Activated CD4-positive, alpha-beta T cell treated with anti-CD3 and anti-CD28 coated beads, Interleukin-2, amount 50 U/mL, for 16 hours (primary cell): ENCODE measurements at places on chromosomes 6 and 20.

GRCh38 chr6:138590796-138591709, 91.8 kb upstream of the NHSL1 start:
- peak; percentile 64 for DNase-seq

DNA sequence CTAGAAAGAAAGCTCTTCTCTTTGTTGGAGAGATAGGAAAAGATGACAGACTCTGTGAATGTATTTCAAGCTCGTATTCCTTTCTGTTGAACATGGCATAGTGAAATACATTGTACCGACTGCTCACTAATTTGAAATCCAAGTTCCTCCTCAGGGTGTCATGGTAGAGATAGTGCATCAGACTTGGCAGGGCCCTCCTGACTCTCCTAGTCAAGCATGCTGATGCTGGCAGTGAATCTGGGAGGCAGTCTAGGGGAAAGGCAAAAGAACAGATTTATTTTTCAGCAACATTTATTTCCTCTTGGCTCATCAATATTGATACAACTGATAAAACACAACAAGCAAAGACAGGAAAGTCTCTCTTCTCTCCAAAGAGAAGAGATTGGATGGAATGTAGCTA, 356.3 kb upstream of the IRAK1BP1 start:
- DNase-seq, result no peak

DNA sequence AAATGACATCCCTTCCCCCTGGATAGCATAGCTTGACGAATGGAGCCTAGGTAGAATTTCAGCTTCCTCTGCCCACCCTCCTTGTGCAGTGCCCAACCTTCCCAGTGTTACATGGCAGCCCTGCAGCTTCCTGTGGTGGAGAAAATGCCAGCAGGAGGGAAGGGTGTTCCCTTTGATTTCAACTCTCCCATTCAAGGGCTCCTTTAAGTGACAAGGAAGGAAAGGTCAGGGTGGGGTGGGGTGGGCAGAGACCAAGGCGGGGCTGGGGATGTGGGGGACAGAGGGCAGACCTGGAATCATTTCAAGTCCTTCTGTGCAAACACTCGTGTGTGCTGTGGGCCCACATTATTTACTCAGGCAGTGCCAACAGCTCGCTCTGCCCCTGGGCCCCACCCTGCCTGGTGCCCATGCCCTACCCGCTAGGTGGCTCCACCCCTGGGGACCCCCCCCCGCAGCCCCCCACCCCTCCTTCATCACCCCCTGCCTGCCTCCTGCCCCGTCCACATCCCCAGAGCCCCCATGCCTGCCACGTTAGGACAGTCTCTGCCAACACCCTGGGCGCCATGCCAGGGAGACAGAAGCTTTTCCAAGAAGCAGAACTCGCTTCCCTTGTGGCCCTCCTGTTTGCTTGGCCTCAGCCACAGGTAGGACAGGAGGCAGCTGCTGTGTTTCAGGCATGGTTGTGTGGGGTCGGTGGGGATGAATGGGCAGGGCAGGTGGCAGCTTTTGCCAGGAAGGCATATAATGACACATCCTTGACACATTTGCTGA, 9.4 kb downstream of the SPDEF start:
- no peak for DNase-seq

DNA sequence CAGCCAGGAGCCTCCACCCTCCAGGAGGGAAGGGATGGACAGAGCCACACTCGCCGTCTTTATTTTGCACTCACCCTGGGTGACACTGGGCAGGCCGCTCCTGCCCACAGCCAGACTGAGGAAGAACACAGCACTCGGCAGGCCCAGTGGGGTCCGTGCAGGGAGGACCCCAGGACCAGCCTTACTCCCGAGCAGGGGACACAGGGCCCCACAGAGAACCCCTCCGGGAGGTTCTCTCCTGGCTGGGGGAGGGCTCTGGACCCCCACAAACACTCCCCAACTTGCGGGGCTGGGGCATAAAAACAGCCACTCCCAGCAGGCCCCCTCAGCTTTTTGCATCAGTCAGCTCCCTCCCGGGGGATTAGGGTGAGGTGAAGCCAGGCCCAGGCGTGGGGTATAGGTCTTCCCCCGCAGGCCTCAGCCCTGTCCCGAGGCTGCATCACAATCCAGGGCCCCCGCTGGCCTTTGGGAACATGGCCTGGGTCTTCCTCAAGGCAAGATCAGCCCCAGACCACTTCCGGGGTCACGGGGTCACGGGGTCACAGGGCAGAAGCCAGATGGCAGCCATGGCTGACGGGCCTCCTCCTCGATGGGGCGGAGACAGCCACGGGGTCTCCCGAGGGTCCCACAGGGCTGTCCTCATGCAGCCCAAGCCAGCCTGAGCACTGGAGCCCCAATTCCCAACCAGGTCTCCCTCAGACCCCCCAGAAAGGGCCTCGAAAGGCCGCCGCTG, 3.2 kb downstream of the TNFRSF6B start:
- no peak for DNase-seq

GRCh38 chr6:41494212-41495110, 51.7 kb upstream of the FOXP4 start:
- no peak for DNase-seq

DNA sequence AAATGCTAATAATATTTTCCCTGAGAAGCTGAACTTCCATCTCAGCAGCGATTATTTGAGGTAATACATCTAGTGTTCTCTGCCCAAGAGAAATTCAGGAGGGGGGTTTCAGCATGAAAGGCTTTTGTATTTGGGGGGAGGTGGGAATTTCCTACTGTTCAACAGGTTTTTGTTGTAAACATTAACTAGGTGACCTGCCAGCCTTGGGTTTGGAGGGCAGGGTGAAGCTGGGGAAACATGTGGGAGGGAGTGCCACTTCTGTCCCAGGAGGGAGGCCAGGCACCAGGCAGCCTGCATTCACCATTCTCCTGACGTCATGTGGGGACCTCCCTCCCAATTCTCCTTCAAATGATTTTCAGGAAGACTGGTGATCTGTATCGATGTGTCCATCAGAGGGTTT, 37.7 kb upstream of the PKHD1 start:
- no peak for DNase-seq

GRCh38 chr6:52155791-52156576, 30.2 kb upstream of the IL17A start:
- peak; percentile 61 for DNase-seq

- no peak for DNase-seq
Measured at GRCh38 chr20:35264755-35265154, 13.2 kb downstream of the MMP24OS start.

DNA sequence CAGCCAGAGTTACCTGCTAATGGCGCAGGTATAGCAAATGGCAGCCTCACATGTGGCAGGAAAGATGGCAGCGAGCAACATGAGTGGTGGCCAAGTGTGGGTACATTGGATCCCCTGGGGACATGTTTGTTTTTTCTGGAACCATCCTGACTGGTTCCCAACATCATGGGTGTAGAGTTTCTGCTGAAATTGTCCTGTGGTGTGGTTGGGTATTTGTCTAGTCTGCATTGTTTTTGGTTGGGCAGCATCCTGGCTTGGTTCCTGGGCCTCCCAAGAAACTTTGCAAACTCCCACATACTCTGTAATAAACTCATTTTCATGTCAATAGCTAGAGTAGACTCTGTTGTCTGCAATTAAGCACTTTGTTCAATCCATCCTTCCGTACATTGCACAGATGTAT, 282.6 kb downstream of the CDC5L start:
- no peak for DNase-seq

- DNase-seq, result no peak
Measured at GRCh38 chr20:4170621-4171537, 155.5 kb upstream of the RNF24 start.
